Endothelial cell of coronary artery (primary cell): ENCODE measurements at places on chromosomes 6 and 20. TPM values are rescaled to one million over a fixed set of nuclear protein-coding genes. Genes with fewer than 3 reads are reported as not detected.

The SOD2 gene
- 125 and 171 TPM in 2 replicates for total RNA-seq

The CALHM4 gene
- 0.18 and 0.19 TPM in 2 replicates for total RNA-seq

The ATF6B gene
- total RNA-seq, result 11.1 and 11.2 TPM in 2 replicates

The COL12A1 gene
- 9.0 and 26.4 TPM in 2 replicates for total RNA-seq

The LAMP5 gene
- total RNA-seq, result 0.27 TPM in 1 of 2 replicates, not detected in the other

The CDC40 gene
- 17.0 and 17.2 TPM in 2 replicates for total RNA-seq

The VSX1 gene
- total RNA-seq, result not detected in 2 replicates

The SAMD3 gene
- not detected in 2 replicates for total RNA-seq

The OTOR gene
- not detected in 2 replicates for total RNA-seq

The ENPP3 gene
- 0.09 and 0.19 TPM in 2 replicates for total RNA-seq

The PAX1 gene
- not detected in 2 replicates for total RNA-seq

The QRSL1 gene
- 9.5 and 10.4 TPM in 2 replicates for total RNA-seq

The DDO gene
- total RNA-seq, result 0.36 and 2.4 TPM in 2 replicates

The PLCB1 gene
- 15.1 and 16.5 TPM in 2 replicates for total RNA-seq

The LY86 gene
- total RNA-seq, result not detected in 2 replicates

The RAB44 gene
- total RNA-seq, result under 0.01 TPM in 2 replicates

The SIRPD gene
- total RNA-seq, result 0.09 TPM in 1 of 2 replicates, not detected in the other

The CD83 gene
- total RNA-seq, result 0.19 and 0.63 TPM in 2 replicates

The POLR1H gene
- total RNA-seq, result 35.4 and 42.6 TPM in 2 replicates

The F13A1 gene
- total RNA-seq, result not detected in 2 replicates

The CRNKL1 gene
- 24.7 and 27.2 TPM in 2 replicates for total RNA-seq

The PLN gene
- not detected in 2 replicates for total RNA-seq

The LRRN4 gene
- total RNA-seq, result not detected in 2 replicates

The NKAPL gene
- total RNA-seq, result 0.27 and 0.85 TPM in 2 replicates

The COL20A1 gene
- not detected in 2 replicates for total RNA-seq

The BPIFB1 gene
- total RNA-seq, result not detected in 2 replicates

The OOEP gene
- total RNA-seq, result not detected in 2 replicates

The C20orf144 gene
- total RNA-seq, result 0.09 TPM in 2 replicates

The NFATC2 gene
- total RNA-seq, result 1.1 and 1.5 TPM in 2 replicates

The SMPD2 gene
- total RNA-seq, result 11.7 and 12.1 TPM in 2 replicates

The FAXC gene
- total RNA-seq, result 0.54 and 0.56 TPM in 2 replicates

The FOXS1 gene
- 0.09 and 2.8 TPM in 2 replicates for total RNA-seq

The SNAP91 gene
- not detected in 2 replicates for total RNA-seq

The ADGB gene
- not detected in 2 replicates for total RNA-seq

The PPP1R16B gene
- 79.8 and 135 TPM in 2 replicates for total RNA-seq

The PPARD gene
- total RNA-seq, result 4.8 and 8.8 TPM in 2 replicates

The IL17F gene
- not detected in 2 replicates for total RNA-seq

The DUSP22 gene
- 20.0 and 23.9 TPM in 2 replicates for total RNA-seq

The HTR1E gene
- not detected in 2 replicates for total RNA-seq

The EMILIN3 gene
- under 0.01 TPM in 1 of 2 replicates, not detected in the other for total RNA-seq

The MYH7B gene
- total RNA-seq, result under 0.01 TPM in 1 of 2 replicates, not detected in the other

The TP53TG5 gene
- not detected in 2 replicates for total RNA-seq

The BPI gene
- not detected in 2 replicates for total RNA-seq

The LY6G6F gene
- total RNA-seq, result not detected in 2 replicates

The FOXQ1 gene
- not detected in 2 replicates for total RNA-seq

The ZBP1 gene
- not detected in 2 replicates for total RNA-seq

The SPATA25 gene
- total RNA-seq, result 0.63 and 0.75 TPM in 2 replicates

The ME1 gene
- 2.8 and 7.8 TPM in 2 replicates for total RNA-seq

The OR2B3 gene
- not detected in 2 replicates for total RNA-seq
